Activated gamma-delta T cell treated with Interleukin-2 at 50 U/mL for 16 hours (primary cell): ENCODE measurements at places on chromosomes 3 and 15.

DNA sequence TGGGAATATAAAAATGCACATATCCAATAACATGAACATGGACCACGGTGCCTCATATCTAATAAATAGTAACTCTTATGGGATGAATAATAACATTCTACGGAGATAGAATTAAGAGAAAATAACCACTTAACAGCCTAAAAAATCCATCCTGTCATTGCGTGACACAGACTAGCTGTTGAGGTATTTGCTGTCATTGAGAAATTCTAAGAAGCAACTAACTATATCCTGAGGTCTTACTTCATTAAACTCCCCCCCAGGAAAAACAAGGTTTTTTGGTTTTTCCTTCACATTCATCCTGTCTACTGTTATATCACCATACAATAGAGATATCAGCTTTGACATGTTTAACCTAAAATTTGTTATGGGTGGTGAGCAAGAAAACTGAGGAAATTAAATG is 14.3 kb downstream of the CEP152 start:
- DNase-seq: no peak

DNA sequence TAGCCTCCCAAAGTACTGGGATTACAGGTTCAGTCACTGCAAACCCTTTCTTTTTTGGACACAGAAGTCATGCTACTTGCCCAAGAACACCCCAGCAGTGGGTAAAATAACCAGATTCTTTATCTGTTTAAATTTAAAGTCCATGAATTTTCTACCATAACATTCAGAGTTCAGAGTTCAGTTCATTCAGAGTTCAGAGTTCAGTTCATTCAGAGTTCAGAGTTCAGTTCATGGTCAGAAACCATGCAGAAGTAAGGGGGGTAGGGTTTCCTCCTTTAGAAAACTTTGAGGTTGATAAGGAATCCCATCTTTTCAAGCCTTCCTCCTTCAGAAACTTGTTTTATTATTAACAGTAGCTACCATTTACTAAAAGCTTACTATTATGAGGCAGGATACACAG is 43.2 kb downstream of the RAF1 start:
- DNase-seq: no peak

- no peak for DNase-seq
These were observed 136.9 kb downstream of the LEKR1 start for GRCh38 chr3:156963096-156963495.

- no peak for DNase-seq
These were observed 140.4 kb downstream of the NFKBIZ start for GRCh38 chr3:101989578-101990200.

GRCh38 chr3:125645616-125646015 is 50.3 kb upstream of the OSBPL11 start:
- no peak for DNase-seq

DNA sequence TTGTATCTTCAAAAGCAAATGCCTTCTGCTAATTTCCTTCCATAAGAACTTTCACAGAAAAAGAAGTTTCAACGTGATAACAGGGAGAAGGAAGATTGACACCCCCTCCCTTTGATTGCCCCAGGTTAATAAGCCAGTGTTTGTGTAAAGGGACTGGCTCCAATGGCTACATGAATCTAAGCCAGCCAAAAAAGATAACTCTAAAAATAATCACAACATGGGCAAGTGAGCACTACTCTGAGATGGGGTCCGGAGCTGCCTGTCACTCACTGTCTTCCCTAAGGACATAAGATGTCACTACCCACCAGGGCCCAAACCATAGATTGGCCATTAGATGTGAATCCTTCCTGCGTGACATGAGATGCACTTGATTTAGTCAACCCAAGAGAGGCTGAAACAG is 17.6 kb upstream of the ST8SIA2 start:
- DNase-seq: no peak

GRCh38 chr3:150222691-150223489 is 185.2 kb upstream of the TSC22D2 start:
- no peak for DNase-seq

DNA sequence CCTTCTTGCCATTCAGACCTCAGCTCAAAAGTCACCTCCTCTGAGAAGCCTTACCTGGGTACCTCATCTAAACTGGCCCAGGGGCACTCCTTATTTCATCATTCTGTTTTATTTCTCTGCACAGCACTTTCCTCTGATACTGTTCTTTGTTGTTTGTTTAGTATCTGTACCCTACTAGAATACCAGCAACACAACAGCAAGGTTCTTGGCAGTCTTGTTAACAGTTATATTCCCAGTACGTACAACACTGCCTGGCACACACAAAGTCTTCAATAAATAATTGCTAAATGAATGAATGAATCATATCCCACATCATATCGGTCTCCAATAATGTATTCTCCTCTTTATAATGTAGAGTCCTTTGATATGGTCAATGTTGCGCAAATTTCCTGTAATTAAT is 188.1 kb downstream of the FOXP1 start:
- DNase-seq: no peak

DNA sequence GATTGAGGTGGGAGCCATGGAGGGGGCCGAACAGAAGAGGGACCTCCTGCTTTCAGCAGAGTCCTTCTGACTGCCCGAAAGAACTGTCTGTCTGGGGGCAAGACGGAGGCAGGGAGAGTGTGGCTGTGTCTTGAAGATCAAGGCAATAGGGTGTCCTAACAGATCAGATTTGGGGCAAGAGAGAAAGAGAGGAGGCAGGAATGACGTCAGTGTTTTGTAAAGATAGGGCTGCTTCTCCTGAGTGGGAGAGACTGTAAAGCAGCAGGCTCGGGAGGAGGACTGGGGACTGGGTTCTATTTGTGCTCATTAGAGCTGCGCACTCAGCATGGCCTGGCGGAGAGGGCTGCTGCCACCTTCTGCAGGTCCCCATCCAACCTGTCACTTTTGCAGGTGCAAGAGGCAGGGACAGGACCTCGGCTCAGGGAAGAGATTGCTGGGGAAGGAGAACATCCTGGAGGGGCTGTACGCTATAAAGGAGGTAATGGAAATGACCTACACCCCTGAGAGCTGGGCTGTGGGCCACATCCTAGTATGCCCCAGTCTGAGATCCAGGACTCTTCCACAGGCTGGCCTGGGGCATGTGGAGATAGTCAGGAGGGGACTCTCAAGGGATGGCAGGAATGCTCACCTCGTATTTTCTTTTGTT is 29.0 kb upstream of the FGD5 start:
- no peak for DNase-seq

DNA sequence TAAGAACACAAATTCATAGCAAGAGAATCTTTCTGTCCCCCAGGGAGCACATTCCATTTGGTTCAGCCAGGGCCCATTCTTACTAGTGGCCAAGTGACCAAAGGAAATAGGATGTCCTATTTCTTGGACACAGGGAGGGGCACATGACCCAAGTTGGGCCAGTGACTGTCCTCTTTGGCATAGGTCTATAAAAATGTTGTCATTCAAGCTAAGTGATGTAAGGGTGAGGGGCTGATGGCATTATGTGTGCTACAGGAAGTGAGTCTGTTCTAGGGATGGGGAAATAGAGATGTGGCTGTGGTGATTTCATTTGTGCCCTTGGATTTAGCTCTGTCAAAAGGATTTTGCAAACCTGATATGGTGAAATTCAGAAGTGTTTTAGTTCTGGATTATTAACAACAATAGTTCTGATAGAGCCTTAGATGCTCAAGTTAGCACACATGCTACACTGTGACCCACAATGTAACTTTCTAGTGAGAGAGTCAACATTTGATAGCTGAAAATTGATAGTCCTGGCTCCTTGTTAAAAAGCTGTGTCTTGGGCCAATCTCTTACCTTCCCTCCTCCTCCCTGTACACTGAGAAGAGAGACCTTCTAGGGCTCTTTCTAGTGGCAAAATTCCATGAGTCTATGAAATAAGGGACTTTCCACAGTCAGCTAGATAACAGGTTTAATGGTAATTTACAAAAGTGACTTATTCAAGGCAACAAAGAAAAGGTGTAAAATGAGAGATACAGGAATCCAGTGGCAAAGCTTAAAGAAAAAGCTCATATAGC is 117.2 kb downstream of the THRB start:
- no peak for DNase-seq

DNA sequence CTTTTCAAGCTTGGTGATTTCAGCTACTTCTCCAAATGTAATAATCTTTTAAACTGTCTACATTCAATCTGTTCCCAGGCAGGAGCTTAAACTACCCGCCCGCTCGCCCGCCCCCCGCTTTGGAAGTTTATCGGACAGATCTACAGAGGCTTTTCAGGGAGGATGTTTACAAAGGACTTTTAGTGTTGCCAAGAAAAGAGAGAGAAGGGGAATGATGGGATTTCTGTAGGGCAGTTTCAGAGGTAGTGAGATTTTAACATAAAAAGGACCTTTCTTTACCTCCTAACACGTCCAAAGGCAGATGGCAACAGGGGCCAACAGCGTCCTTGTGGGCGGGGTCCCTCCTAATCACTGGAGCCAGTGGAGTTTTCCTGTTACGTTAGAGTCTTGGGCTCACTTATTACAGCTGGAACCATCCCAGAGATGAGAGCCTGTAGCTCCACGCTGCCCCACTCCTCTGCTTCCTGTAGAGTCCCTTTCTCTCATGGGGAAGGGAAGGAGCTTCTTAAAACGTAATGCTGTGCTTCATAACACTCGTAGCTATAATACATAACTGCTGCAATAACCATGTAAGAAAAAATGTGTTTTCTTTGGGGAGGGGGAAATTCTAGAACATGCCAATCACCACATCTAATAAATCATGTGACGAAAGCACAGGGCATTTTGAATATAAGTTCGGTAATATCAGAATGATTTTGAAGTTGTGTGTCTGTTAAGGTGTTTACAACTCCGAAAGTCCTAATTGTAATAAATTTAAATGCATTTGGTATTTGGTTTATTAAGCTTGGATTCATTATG is 30.9 kb downstream of the HES1 start:
- DNase-seq: no peak

- DNase-seq: no peak
These were observed 32.0 kb downstream of the GLB1 start for GRCh38 chr3:33064929-33065328.

GRCh38 chr15:34132881-34133280 is 31.0 kb downstream of the PGBD4 start:
- DNase-seq: no peak

- no peak for DNase-seq
These were observed 6.0 kb downstream of the MRAS start for GRCh38 chr3:138354376-138354775.

DNA sequence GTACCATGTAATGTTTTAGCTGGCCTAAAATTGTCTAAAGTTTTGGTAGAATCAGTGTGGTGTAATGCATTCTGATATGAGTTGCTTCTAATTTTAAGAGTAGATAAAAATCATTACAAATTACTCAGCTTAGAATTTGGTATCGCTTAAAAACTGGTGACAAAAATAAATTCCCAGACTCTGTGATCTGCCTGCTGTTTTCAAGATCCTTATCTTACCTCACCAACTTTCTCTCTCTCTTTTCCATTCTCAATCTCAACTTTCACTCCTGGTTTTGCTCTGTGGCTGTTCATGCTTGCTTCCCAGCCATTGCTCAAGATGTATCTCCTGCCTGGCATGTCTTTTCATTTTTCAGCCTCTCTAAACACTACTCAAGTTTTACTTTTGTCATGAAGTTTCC is 45.7 kb downstream of the TCF12 start:
- no peak for DNase-seq

DNA sequence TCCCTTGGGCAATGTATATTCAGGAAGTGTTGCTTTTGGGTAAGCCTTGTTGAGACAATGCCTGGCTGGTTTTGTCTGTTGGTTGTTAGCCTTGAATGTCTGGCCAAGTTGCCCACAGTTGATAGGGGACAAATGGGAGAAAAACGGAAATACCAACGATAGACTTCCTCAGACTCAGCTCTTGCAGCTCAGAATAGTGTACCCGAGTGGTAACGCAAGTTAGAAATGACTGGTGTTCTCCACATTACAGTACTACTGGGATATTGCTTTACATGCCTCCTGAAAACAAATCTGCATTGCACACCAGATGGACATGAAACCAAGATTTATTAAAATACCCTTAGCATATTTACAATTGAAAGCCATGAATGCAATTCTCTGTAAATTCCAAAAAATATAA is 47.4 kb downstream of the GREM1 start:
- no peak for DNase-seq

DNA sequence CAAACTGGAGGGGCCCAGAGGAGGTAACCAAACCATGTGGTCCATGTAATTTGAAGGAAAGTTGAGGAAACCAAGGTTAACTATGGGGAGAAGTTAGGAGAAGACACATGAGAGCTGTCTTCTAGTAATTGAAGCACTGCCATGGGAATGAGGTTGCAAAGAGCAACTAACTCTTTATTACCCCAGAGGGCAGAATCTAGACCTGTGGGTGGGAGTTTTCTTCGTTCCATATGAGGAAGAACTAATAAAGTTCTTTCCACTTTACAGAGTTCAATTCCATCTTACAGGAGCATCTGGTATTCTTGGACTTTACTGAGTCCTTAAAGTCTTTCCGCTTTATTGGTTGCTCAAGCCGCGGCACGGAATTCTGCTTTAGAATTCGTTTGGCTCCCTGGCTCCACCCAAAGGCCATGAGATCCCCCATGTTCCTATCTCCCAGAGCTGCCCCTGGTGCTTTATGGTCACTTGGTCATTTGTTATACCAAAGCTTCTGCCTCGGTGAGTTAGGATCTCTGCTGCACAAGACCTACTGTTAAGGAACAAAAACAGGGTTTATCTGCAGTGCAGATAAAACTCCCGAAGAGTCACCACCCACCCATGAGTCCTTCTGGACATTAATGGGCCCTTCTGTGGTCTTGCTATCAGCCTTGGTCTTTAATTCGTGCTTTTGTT is 89.5 kb upstream of the UMPS start:
- no peak for DNase-seq

GRCh38 chr3:30341851-30342250 is 264.6 kb upstream of the TGFBR2 start:
- no peak for DNase-seq

GRCh38 chr3:191473661-191474198 is 12.8 kb downstream of the PYDC2 start:
- DNase-seq: no peak

DNA sequence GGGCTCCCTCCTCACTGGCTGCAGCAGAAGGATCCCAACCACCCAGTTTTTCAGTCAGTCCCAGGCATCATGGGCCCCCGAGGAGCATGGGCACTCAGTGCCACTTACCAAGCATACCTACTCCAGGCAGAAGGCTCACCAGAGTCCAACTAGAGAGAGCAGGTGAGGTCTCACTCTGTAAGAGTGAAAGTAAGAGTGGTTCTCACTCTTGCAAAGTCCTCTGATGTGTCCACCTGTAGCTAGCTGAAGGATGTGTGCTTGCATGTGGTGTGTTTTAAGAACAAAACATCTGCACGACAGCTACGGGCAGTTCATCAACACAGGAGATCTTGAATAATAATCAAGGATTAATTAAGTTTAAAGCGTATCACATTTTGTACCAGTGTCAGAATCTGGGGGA is 49.7 kb downstream of the CCK start:
- DNase-seq: no peak

DNA sequence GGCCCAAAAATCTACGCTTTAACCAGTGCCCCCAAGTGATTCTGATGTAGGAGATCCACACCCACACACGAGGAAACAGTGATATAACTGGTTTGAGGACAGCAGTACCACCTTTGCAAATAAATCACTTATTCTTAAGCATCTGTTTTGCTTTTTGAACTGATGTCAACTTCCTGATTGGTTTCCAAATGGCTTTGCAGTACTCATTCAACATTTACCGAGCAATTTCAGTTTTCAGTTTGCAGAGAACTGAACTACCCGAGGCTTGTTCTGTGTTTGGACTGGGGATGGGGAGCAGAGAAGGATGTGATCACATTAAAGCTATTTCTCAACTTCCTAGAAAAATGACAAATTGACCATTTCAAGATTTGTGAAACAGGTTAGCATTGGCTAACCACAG is 1.1 kb upstream of the GYG1 start:
- DNase-seq: no peak

- DNase-seq: no peak
These were observed 385.5 kb downstream of the FOXP1 start for GRCh38 chr3:71197841-71198565.
